ENCODE measurements at places on chromosomes 12 and 14.

DNA sequence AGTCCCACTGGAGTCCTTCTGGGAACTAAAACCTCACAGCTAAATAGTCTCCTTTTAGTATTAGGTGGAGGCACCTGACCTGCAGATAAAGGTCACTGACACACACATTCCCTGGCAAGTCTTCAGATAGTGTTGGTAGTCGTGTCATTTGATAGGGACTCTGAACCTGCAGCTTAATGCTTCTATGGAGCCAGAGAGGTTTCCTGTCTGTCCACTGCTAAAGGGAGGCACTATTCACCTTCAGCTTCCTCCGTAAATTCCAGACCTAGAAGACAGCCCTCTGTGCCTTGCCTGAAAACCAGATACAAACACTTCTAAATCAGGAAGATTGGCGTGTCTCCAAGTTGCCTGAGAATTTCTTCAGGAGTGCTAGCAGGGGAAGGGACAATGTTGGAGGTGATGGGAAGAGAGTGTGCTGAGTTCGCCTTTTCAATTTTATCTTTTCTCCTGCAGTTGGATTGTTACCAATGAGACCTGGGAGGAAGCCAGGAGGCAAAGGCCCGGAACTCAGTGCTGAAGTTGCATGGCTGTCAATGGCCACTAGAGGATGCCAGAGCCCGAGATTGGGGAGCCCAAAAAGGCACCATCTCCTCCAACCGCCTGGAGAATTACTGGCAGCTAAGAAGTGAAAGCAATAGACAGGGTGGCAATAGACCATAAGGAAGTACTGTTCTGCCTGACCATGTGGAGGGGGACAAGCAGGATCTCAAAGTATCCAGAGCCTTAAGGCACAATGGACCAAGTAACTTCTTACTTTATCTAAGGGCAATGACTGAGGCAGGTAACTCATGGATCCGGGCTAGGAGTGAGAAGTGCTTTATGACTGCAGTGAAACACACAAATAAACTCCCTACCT, 81.6 kb upstream of the SCAF11 start:
- peak; percentile 80 for DNase-seq

- no peak for DNase-seq
Measured at GRCh38 chr14:101762530-101763101, 1.1 kb downstream of the PPP2R5C start.

- DNase-seq = no peak
Measured at GRCh38 chr12:2338991-2339431, 286.2 kb downstream of the CACNA1C start.

DNA sequence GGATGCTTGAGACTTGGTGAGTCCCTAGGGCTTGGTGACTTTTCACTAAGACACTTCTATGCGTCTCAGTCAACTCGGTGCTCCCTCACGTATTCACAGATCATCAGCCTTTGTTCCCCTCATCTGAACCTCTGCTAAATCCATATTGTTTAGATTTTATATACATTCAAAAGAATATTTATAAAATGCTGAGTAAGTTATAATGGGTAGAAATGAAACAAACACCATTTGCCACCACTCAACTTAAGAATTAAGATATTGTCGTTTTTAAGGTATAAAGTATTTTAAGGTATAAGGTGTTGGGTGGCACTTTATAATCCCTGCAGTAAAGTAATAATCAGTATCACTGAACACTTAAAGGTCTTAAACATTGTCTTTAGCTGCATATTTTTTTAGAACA, 103.0 kb downstream of the TTLL5 start:
- no peak for DNase-seq

- peak; percentile 55 for DNase-seq
Measured at GRCh38 chr14:94864387-94865195, 94.7 kb upstream of the GSC start.

DNA sequence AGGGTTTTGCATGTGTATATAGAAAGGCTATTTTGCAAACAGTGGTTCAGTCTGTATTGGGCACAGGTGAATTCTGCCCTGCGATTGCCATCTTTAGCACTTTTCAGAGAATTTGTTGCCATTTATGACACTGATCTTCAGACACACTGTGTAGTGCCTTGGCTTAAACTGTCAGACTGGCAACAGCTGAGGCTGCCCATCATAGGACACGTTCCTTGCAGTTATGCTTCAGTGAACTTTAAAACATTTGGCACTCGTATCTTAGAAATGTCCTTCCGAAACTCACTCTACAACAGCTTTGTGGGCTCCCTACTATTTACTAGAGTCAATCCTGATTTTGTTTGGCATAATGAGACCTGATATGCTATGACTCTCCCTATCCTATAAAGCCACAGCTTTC, 29.1 kb downstream of the AP5M1 start:
- DNase-seq = no peak

DNA sequence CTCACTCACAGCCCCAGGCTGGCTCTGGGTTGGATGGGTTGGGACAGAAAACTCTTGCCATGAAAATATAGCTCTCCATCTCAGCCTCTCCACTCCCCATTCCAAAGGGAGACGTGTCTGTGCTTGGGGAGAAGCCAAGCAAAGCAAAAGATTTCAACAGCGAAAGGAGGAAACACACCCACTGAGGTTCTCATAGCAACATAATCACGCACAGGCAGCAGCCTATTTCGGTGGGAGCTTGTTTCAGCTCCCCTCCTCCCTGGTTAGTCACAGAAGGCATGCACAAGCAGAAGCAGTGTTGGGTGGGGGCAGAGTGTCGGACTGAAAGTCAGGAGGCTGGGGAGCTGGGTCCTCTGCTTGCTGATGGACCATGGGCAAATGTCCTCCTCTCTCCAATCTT, 1.9 kb upstream of the PRMT8 start:
- no peak for DNase-seq

DNA sequence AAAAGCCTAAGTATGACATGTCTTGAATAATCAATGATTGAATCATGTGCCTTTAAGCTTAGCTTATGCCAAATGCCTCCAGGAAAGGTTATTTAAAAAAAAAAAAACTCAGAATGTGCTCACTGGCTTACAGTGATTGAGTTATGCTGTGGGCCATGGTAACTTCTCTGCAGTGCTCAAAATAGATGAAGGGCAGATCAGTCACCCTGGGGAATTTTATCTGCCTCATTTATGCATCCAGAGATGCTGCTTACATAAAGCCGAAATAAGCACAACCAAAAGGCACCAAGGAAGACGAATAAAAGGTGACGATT, 118.7 kb upstream of the MDM1 start:
- no peak for DNase-seq

DNA sequence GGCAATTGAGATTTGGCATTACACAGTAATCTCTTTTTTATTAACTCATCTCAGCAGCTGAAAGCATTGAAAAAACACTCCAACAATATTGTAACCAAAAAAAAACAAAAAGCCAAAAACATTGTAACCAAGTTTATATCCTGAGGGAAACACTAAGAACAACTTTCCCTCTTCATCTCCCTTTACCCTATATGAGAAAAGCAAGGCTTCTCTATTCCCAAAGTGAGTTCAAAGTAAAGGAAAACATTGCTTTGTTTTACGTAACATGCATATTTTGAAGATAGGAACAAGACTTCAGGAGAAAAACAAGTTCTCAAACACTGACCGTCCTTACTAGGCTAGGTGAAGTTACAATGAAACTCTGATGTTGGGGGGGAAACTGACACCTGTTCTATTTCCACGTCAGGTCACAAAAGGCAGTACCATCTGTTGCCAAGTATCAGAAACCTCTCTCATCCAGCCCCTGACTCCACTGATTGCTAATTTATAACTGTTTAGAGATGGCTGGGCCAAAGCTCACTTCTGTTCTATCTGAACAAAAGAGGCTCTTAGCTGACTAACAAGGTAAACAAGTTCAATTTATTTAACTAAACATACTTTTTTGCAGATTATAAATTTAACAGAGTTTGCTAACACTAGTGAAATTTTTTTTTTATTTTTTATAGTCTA, 67.9 kb upstream of the PLXNC1 start:
- no peak for DNase-seq

GRCh38 chr12:57579011-57579410, 12.0 kb upstream of the PIP4K2C start:
- DNase-seq = no peak

DNA sequence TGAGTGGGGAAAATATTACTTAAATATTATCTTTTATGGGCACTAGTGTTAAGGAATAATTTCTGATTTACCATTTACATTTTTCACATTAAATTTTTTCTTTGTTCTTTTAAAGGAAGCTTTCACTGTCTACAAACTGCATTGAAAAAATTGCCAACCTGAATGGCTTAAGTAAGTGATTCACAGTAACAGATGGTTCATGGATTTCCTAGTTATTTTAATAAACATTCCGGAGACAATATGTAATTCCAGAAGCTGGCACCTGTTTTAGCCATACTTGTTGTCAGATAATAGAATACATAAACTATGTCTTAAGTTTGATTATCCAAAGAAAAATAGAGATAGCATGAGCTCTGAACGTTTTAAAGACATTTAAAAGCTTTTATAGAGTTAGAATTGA, 17.1 kb downstream of the DNAL1 start:
- no peak for DNase-seq

DNA sequence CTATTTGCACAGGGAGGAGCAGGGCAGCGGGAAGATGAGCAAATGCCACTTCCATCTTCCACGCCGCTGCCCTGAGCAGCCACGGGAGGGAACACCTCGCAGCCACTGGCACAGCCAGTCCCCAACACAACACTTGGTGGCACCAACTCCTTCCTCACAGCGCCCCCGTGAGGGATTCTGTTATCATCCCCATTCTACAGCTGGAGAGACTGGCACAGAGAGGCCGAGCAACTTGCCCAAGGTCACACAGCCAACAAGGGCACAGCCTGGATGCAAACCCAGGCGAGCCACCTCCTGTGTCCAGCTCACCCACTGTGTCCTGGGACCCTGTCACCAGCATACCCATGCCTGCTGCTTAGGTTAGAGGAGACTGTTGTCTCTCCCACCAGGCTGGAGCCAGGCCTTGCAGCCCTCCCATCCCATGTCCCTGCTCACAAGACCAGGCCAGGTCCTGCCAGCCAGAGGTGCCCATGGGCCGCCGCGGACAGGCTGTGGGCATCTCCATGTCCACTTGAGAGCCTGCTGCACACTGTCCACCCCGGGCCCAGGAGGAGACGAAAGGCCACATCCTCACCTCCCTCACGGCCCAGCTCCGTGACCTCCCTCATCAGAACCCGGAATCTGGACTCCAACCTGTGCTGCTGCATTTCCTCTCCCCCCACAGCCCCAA, 57.0 kb downstream of the NCOR2 start:
- no peak for DNase-seq

GRCh38 chr14:66662374-66662773, 154.4 kb downstream of the GPHN start:
- DNase-seq = no peak

- no peak for DNase-seq
Measured at GRCh38 chr12:124651516-124652273, 84.3 kb upstream of the NCOR2 start.

DNA sequence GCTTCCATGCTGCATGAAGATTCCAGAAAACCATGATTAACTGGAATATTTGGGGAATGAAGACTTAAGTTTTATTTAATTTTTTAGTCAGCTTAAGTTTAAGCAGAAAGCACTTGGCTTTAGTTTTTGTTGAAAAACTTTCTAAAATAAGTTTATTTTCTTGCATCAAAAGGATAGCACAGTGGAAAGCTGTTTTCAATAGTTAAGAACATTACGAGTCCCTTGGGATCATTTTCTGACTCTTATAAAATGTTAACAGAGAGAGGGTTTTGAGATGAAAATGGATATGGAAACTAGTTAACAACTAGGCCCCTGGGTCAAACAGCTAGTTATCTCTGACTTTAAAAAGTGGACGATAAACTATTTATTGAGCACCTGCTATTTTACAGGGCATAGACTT, 181.9 kb upstream of the SLC38A2 start:
- no peak for DNase-seq

- DNase-seq = no peak
Measured at GRCh38 chr12:105961821-105962671, 176.7 kb downstream of the NUAK1 start.

GRCh38 chr14:34179727-34180126, 228.9 kb upstream of the EGLN3 start:
- no peak for DNase-seq

GRCh38 chr12:3097186-3097804, 20.1 kb downstream of the TSPAN9 start:
- no peak for DNase-seq

GRCh38 chr12:92226961-92227360, 81.3 kb upstream of the BTG1 start:
- DNase-seq = no peak

DNA sequence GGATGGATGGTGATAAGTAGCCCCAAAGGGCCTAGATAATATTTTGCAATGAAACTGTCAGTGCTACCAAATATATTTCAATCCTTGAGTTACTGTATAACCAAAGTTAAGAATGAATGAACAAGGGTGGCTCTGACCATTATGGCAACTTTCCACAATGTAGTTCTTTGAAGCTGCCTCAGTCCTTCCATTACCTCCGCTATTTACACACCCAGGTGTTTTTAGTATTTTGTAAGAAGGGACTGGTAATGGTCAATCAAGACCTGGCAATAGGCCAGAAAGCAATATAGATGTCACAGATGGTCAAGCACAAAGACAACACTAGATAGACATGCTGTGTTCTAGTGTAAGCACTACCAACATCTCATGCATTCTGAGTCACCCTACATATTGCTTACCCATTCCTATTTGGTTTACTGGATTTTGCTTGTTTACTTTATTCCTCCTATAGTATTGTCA, 16.3 kb downstream of the DUSP16 start:
- DNase-seq = no peak

- DNase-seq = no peak
Measured at GRCh38 chr12:11461433-11461832, 66.1 kb upstream of the PRB2 start.

GRCh38 chr14:101134161-101134631, 230.7 kb upstream of the RTL1 start:
- DNase-seq = no peak

- DNase-seq = no peak
Measured at GRCh38 chr14:56816574-56817391, 6.5 kb upstream of the OTX2 start.

DNA sequence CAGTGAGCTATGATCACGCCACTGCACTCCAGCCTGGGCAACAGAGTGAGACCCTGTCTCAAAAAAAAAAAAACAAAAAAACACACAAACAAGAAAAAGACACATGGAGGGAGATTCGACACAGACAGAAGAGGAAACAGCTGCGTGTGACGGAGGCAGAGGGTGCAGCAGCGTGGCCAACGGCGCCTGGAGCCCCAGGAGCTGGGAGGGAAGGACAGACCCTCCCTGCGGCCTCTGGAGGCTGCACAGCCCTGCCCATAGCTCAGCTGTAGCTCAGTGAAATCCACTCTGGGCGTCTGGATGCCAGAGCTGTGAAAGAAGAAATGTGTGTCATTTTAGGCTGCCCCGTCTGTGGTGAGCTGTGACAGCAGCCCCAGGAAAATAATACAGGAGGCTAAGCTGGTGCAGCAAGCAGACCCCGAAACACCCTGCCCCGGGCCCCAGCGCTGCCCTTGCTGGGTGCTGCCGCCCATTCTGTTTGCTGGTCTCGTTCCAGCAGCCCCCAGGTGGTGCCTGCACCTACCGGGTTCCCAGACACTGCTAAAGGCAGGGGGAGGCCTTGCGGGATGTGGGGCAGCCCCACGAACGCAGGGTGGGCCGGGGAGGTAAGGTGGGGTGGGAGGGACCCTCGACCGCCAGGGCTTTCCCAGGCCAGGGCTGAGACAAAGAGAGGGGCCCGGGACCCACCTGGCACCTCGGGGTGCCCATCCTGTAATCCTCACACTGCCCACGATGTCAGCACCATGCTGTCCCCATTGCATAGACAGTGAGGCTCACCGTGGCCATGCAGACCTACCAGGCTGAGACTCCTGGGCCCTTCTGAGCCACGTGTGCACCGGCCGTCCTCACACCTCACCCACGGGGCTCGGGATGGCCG, 21.2 kb downstream of the GALNT9 start:
- no peak for DNase-seq

- DNase-seq = no peak
Measured at GRCh38 chr12:1533602-1534304, 60.6 kb downstream of the FBXL14 start.
